ENCODE measurements at places on chromosomes 13 and 19. TPM values are rescaled to one million over a fixed set of nuclear protein-coding genes. Genes with fewer than 3 reads are reported as not detected.

CALM3 gene
- total RNA-seq, result 784 TPM

LHB gene
- not detected for total RNA-seq

CYP4F12 gene
- total RNA-seq, result not detected

OR10H1 gene
- total RNA-seq, result not detected

KLK15 gene
- not detected for total RNA-seq

TYROBP gene
- not detected for total RNA-seq

IZUMO2 gene
- not detected for total RNA-seq

SBSN gene
- not detected for total RNA-seq

PDX1 gene
- total RNA-seq, result not detected
